PC-3 (cell line): ENCODE measurements at places on chromosomes 7 and 10. TPM values are rescaled to one million over a fixed set of nuclear protein-coding genes. Genes with fewer than 3 reads are reported as not detected.
A peak's percentile ranks its signal among the peaks of the same experiment; 100 is the strongest.

ABCB4 gene
- not detected in 2 replicates for total RNA-seq

FAM241B gene
- total RNA-seq, result 37.5 and 45.4 TPM in 2 replicates

RPEL1 gene
- total RNA-seq, result not detected in 2 replicates

- peak; percentile 92 for DNase-seq
Measured at GRCh38 chr10:131981429-131982184, at the start of gene BNIP3. BNIP3 (minus strand) TSS chr10:131981923; CDS start chr10:131981806, 117 bp downstream.

DNA sequence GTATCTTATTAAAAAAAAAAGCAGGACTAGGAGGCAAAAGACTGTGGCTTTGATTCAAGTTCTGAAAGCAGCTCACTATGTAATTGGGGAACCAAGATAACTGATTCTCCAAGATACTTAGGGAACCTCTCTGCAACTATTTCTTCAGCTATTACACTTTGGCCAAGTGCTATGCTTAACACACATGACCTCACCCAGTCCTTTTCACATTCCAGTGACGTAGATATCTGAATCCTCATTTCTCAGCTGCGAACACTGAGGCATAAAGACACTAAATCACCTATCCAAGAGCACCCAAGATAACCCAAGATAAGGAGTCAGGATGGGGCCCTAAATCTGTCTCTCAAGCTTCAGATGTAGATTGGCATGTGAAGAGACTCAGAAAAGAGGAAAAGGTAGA, 133.6 kb downstream of the GLI3 start:
- DNase-seq, result no peak

EPHB6 gene
- total RNA-seq, result 30.5 and 48.2 TPM in 2 replicates

GRCh38 chr7:78368771-78369170, 570.2 kb downstream of the PHTF2 start:
- no peak for DNase-seq

LRRC17 gene
- 0.11 TPM in 1 of 2 replicates, not detected in the other for total RNA-seq

- no peak for DNase-seq
Measured at GRCh38 chr10:105239311-105240219, 598.5 kb downstream of the SORCS3 start.

- no peak for DNase-seq
Measured at GRCh38 chr10:29238523-29239135, 50.2 kb upstream of the LYZL1 start.

CPA4 gene
- 10.1 and 22.1 TPM in 2 replicates for total RNA-seq

CASP7 gene
- 13.2 and 13.7 TPM in 2 replicates for total RNA-seq

POLD2 gene
- total RNA-seq, result 224 and 225 TPM in 2 replicates
